ENCODE measurements at places on chromosomes 4 and X.

DNA sequence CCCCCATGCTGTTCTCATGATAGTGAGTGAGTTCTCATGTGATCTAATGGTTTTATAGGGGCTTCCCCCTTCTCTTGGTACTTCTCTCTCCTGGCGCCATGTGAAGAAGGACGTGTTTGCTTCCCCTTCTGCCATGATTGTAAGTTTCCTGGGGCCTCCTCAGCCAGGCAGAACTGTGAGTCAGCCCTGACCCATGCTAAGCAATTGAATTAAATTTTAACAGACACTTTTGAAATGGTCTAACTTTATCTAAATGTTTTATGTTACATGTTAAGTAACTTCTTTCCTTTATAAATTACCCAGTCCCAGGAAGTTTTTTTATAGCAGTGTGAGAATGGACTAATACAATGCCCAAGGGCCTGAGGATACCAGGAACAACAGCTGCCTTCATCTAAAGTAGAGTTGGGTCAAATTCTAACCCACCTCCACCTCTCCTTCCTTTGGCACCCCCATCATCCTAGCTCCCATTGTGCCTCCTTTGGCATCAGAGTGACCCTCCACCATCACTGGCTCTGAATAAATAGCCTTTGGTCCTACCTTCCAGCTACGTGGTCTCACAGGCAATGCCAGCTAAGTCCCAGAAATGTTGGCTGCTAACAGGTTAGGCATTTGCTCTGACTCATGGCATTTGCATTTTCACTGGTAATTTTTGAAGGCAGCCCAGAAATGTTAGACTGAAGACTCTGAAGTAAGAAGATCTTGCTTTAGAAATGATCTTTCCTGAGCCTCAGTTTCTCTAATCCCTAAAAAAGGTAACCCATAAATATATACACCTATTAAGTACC lies 182.1 kb downstream of the MOSPD2 start:
- DNase-seq, result no peak

DNA sequence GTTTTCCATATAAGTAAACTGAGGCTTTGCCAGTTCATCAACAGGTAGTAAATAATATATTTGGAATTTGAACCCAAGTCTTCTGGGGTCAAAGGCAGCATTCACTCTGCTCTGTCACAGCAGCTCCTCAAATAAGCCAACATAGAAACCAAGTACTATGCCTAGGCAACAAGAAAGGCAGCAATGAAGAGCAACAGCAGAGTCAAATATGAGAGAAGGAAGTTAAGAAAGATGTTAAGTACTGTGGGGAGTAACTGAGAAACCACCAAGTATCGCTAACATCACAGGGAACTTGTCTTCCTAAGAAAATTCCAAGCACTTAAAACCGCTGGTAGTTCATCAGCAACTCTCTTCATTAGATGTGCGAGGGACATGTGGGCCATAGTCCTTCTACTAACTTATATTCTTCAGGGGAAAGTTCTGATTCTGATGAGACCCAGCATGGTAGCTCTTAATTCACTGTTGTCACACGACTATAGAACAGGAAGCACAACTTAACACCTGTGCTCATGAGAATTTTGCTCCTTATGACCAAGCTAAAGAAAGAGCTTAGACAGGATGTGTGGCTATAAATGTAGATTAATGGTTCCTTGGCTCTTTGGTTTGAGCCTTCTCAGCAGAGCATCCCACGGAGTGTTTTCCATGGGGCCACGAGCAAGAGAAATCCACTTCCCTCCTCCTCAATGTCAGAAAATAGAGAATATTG lies 107.8 kb downstream of the AR start:
- DNase-seq, result no peak

DNA sequence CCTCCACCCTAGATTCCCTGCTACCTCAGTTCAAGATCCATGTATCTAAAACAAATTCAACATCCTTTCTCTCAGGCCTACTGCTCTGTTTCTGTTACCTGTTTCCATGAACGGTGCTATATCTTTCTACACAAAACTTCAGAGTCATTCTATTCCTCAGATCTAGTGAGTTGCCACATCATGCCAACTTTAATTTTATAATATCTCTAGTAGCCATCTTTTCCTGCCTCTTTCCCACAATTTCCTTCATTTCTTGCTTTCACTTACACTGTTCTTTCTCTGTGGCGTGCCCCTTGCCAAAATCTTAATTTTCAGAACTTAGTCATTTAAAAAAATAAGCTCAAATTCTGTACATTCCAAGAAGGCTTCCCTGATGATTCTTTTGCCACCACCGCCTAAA lies 15.2 kb downstream of the GUCY1A1 start:
- no peak for DNase-seq

DNA sequence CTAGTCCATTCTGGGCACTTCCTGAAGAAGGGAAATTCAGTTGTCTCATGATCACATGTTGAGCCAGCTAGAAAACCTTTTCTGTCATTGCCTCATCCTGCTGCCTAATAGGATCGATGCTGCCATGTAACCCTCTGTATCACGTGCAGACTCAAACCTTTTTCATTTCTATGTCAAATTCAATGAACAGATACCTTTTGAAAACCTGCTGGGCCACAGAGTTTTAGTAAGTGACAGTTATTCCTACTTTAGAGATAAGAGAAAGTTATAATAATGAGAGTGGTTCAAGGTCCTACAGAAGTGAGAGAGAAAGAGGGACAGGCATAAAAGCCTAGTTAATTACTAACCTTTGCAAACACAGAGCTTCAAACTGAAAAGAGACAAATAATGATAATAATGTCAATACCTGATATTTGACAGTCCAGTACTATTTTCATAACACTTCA lies 46.0 kb downstream of the MAOA start:
- DNase-seq, result no peak

GRCh38 chrX:73647212-73647611 lies 84.2 kb downstream of the CHIC1 start:
- DNase-seq, result no peak

DNA sequence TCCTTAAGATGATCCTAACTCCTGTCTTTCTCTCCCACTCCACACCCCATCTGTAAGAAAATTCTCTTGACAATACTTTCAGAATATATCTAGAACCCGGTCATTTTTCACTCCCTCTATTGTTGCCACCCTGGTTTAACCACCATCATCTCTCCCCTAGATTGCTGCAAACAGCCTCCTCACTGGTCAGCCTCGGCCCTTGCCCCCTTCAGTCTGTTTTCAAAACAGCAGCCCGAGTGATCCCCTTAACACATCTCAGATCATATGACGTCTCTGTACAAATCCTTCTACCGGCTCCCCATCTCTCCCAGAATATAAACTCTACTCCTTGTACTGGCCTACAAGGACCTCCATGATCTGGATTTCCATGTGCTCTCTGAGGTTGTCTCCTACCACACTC lies 35.2 kb upstream of the F9 start:
- no peak for DNase-seq

GRCh38 chr4:78779280-78779679 lies 3.1 kb downstream of the BMP2K start:
- DNase-seq, result no peak

DNA sequence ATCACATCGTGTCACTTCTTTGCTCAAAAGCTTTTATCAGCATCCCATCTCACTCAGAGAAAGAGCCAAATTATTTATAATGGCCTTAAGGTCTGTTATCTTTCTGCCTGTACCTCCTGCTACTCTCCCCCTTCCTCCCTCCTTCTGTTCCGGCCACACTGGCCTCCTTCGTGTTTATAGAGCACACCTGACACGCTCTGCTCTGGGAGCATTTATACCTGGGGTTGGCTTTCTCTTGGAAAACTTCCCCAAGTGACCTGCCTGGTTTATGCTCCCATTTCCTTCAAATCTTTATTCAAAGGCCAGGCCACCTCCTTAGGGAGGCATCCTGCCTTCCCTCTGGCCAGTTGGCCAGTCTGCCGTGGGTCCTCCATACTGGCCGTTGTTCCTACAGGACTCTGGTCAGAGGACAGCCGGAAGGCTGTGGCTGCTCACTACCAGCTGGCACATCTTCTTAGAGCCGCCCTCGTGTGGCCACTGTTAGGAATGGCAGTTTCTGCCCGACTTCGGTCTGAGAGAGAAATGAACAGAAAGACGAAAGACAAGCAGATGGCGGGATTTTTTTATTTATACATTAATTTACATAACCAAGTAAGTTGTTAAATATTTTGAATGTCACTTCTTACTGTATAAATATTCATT lies 80.2 kb upstream of the CBLL2 start:
- peak; percentile 32 for DNase-seq

GRCh38 chr4:26273616-26273980 lies 47.2 kb upstream of the RBPJ start:
- no peak for DNase-seq
